ENCODE measurements at places on chromosomes 11 and 22.

GRCh38 chr11:69535908-69536307, 54.4 kb downstream of the LINC01488 start:
- no peak for DNase-seq

DNA sequence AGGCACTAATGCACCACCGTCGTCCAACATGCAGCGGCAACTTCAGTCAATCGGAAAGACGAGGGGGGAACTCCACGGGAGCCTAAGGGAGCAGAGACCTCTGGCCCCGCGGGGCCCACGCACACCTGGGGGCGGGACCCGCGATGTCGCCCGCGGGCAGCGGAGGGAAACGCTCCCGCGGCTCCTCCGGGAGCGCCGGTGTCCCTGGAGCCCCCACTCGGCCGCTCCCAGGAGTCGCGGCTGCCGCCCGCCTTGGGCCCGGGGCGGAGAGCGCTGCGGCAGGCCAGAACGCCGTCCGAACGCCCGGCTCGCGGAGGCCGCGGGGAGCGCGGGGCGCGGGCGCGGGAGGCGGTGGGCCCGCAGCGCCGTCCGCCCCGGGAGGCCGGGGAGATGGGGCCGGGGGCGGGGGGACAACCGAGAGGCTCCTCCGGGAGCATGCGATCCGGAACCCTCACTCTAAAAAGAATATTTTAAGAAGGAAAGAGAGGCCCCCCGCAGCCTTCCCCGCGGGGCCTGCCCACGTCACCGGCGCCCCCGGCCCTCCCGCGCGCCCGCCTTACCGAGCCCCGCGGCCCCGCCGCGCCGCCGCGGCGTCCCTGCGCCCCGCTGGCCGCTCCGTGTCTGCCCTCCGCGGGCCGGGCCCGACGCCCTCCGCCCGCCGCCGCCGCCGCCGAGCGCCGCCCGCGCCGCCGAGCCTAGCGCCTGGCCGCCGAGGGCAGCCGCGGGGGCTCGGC, 86.6 kb upstream of the ARHGAP32 start:
- no peak for DNase-seq

DNA sequence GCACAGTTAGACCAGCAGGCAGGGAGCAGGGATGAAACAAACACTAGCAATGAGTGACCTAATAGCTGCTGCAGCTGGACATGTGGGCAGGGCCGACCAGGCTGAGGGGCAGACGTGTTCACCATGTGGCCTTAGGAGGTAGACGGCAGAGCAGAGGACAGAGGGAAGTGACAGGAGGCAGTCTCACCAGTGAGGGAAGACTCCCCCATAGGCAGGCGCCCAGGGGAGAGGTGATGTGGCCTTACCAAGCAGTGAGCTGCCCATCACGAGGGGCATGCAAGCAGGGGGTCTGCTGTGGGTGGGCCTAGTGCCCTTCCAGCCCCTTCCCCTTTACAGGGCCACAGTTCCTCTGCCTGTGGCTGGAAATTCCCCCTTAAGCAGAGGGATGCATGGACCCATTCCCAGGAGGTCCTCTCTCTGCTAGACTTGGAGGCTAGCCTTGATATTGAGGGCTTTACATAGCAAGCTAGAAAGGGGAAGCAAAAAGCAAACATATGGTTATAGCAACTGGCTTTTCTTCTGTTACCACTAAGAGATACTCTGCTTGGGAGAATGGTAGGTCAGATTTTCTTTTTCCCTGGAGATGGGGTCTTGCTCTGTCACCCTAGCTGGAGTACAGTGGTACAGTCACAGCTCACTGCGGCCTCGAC, 67.6 kb downstream of the MPPED1 start:
- no peak for DNase-seq

DNA sequence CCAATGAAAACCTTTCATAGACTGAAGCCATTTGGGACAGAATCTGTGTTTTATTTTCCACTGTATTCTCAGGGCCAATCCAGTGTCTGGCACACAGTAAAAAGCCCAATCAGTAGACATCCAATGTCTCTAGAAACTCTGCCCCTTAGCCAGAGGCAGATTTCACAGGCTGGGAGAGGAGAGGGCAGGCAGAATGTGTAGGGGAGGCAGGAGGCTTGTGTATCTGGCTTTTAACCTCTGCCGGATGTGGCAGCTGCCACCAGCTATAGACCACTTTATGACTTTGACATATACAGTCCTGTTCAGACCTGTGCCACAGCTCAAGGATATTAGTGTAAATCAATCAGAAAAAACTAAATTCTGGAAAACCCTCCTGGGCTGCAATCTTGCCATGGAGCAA, 4.4 kb downstream of the EXPH5 start:
- DNase-seq = no peak

DNA sequence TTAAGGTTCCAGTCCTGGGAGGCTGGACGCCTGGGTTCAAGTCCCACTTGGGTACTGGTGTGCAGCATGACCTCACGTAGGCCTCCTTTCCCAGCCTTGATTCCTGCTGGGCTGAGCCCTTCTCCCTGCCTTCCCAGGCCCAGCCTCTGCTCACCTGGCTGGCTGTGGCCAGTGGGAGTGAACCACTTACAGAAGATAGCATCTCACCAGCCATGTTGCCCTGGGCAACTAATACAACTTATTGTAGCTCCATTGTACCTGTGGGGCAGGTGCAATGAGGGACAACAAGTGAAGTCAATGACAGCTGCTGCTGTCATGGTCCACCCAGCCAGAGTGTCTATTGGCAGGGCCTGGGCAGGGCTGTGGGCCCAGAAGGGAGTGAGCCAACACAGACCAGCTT, 48.4 kb upstream of the MPEG1 start:
- no peak for DNase-seq

GRCh38 chr22:25645266-25645665, 80.8 kb downstream of the GRK3 start:
- DNase-seq = no peak

- DNase-seq = no peak
Measured at GRCh38 chr11:132844956-132845696, 687.2 kb downstream of the OPCML start.

DNA sequence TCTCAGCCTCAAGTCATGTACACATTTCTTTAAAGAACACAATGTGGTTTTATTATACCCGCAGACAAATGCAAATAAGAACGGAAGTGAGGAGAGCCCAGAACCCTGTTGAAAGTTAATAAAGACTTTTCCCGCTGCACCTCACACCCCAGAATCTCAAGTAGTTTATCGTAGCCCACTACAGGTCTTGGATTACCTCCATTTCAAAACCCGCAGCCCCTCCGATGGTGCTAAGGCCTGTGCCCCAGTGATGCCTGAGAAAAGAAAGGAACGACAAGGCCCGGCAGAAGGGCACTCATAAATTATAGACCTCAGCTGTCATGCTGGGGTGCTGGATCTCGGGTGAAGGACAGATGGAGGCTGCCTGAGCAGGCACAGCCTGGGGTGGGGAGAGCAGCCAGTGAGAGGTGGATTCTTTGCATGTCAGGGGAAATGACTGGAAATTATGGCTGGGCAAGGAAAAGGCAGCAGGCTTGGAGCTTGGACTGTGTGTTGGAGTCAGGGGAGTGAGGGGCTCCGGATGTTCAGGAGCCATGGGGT, 354.1 kb downstream of the NTM start:
- no peak for DNase-seq

DNA sequence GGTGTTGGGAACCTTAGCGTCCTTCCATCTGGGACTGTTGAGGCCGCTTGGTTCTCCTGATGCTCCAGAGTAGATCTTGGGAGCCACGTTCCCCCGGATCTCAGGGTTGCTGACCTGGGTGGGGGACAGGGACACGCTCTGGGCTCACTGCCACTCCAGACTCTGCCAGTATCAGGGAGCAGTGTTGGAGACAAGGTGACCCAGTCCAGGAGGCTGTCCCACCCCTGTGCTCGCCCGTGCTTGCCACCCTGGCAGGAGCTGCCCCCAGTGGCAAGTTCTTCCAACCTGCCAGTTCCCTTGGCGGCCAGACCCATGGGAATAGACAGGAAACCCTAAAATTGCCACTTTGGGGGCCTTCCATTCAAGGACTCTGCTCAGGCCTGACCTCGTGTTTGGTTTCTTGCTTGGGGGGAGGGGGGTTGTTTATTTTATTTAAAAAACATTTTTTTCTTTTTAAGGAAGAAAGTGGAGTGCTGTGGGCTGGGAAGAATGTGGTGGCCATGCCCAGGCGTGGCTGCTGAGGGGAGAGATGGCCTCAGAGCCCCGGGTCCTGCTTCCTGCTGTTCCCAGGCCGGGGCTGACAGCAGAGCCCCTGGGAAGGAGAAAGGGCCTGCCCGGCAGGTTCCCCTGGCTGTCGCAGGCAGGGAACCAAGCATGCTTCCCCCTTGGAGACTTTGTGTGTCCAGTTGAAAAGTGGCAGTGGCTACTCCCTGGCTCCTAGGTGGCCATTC, 7.2 kb downstream of the GRK2 start:
- no peak for DNase-seq

GRCh38 chr22:38964989-38965388, 7.6 kb downstream of the APOBEC3A start:
- no peak for DNase-seq

- no peak for DNase-seq
Measured at GRCh38 chr11:115167456-115167855, 336.8 kb downstream of the CADM1 start.

GRCh38 chr22:43338766-43339345, 4.3 kb downstream of the SCUBE1 start:
- DNase-seq = no peak

- no peak for DNase-seq
Measured at GRCh38 chr11:112410325-112410724, 149.7 kb upstream of the PLET1 start.

DNA sequence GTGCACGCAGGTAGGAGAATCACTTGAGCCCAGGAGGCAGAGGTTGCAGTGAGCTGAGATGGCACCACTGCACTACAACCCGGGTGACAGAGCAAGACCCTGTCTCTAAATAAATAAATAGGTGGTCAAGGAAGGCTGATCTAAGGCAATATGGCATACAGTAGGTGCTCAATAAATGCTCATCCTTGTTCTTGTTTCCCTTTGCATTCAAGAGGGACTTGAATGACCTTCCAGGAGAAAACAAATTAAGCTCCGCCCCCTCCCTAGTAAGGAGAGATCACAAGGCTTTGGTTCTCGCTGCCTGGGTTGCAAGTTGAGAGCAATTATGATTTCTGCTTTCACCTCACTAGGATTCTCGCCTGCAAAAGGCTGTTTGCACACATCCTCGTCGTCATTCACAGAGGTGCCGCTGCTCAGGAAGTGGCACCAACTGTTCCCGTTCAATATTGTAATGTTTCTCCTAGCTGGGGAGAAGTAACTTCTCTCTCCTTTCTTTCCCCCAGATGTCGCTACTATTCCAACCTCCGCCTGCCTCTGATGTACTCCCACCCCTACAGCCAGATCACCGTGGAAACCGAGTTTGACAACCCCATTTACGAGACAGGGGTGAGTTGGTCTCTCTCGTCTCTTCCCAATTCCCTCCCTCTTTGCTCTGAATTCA, 51.8 kb upstream of the ASPHD2 start:
- DNase-seq = no peak

DNA sequence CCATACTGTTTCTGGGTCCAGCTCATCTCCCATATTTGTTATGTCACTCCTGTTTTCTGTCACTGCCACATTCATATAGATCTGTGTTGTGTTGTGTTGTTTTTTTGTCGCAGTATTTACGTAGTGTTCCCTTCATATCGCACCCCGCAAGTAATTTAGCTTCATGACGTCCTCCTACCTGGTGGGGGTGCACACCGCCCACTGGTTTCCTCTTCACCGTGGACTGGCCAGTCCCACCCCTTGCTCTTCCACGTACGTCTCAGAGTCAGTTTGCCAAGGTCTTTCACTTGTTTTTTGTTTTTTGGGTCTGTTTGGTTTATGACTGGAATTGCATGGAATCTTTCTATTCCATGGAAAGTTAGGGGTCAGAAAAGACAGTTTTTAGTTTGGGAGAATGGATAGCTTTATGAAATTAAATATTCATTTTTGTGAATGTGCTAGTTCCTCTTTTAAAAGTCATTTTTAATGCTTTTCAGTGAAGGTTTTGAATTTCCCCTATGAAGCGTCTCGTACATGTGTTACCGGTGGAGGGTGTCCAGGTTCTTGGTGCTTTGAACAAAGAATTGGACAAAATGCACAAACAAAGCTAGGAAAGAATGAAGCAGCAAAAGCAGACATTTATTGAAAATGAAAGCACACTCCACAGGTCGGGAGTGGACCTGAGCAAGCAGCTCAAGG, 134.3 kb downstream of the TBC1D22A start:
- no peak for DNase-seq

DNA sequence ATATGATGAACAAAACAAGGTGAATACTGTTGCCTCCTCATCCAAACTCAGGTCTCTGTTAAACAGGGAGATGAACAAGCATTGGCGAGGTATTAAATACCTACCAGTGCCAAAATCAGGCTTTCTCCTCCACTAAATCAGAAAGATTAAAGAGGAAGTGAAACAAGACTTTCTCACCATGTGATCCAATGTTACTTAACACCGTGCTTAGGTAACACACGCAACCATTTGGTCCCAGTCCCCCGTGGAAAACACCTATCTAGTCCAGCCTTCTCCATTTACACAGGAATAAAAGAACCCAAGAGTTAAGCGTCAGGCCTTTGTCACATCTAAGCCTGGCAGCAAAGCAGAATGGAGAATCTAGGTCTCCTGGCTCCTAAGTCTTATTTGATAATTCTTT, 34.5 kb downstream of the TENM4 start:
- no peak for DNase-seq

DNA sequence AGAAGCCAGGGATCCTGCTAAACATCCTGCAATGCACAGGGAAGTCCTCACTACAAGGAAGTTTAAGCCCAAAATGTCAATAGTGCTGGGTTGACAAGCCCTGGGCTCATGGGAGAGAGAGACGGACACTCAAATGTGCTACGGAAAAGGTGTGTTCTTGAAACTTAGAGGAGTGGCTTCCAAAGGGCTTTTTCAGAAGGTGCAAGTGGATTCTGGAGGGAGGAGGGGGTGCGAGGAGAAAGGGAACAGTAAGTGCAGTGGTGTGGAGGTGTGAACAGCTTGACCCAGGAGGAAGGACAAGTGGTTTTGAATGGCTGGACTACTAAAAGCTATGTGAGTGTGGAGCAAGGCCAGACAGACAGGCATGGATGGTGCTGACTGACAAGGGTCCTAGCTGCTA, 50.4 kb upstream of the CECR2 start:
- DNase-seq = no peak

DNA sequence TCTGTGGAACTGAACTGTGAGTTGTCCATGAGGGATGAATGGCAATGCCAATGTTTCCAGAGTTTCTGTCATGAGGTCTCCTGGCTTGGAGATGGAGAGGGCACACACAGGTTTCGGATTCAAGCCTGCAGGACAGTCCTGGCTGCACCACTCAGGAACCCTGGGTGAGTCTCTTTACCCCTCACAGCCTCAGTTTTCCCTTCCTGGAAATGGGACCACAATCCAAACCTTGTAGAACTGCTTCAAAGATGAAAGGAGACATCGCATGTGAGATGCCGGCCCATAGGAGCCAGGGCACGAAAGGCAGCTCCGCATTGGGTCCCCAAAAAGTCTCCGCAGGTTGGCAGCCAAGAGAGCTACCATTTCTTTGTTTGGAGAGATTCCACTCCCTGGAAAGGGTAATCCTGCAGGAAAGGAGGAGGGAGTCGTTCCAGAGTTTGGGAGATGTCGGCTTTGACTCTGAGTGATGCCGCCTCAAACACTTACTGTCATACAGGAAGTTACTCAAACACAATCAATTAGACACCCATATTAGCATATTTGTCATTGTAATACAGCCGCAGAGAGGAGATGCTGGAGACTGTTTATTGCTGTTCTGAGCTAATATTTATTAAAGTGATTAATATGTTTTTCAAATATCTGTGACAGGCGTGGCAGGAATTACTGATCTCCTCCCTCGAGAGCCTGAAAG, 318.3 kb downstream of the MN1 start:
- DNase-seq = no peak

GRCh38 chr11:109016724-109017123, 351.9 kb downstream of the DDX10 start:
- no peak for DNase-seq
